ENCODE measurements at places on chromosomes 4 and X.

DNA sequence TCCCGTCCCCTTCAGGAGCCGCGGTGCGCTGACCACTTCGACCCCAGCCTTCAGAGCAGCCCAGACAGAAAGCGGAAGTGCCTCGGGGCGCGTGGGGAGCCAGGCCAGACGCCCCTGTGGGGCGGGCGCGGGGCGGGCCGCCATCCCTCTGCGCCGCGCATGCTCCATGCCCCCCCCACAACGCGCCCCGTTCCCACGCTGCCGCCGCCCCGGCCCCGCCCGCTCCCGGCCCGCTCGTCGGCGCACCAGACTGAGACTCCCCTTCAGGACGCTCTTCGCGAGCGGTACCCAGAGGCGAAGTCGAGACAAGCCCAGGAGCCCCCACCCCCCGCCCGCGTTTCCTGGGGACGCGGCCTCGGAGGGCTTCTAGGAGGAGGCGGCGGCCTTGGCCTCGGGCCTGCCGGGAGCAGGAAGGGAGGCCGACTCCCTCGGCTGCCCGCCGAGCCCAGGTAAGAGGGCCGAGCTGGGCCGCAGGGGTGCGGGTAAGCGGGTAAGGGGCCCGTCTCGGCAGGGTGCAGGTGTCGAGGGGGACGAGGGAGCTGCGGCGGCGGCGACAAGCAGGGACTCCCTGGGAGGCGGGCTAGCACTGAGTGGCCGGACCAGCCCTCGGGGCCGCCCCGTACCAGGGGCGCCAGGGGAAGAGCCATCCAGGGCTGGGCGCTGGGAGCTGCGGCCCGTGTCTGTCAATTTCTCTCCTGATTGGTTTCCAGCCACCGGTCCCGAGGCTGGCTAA is at the start of gene ZFP92:
ZFP92 (plus strand) TSS at position 218 of the 733 bp plus-strand sequence. CDS start 6,851 bp downstream, outside the sequence.
- DNase-seq, result peak; percentile 1

- peak; percentile 11 for DNase-seq
These were observed 694 bp downstream of the OCRL start for GRCh38 chrX:129540722-129541184.

- no peak for DNase-seq
These were observed 136.8 kb downstream of the C4orf33 start for GRCh38 chr4:129232589-129233337.

GRCh38 chr4:156892805-156893204 is 78.8 kb downstream of the PDGFC start:
- no peak for DNase-seq

- no peak for DNase-seq
These were observed 50.2 kb downstream of the MGST2 start for GRCh38 chr4:139715746-139716391.

DNA sequence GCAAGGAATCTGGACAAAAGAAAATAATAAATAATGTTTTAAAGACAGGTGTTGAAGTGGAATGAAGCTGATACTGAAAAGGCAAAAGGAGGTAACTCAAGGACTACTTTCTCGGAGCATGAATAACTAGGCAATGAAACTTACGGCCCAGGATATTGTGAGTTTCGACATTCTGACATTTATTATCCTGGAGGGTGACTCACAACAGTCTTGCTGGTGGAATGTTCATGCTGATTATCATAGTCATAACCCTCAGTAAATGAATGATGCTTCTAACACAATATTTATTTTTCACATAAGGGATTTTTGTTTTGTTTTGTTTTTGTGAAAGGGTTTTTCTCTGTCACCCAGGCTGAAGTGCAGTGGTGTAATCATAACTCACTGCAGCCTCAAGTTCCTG is 147.0 kb upstream of the HPGD start:
- DNase-seq, result no peak

DNA sequence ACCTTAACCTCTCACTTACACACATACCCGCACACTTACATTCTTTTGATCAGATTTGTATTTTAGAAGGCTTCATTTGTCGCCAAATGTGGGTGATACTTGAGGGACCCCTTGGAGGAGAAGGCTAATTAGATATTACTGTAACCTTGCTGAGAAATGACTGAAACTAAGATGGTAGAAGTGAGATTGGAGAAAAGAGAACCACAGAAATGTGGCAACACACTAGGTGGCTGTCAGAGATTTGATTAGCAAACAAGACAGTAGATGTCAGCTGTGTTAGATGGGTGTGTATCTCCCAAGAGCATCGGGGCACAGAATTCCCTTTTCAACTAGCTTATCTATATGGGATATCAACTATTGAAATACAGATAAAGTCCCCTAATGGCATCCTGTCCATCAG is 149.3 kb upstream of the FABP2 start:
- DNase-seq, result no peak

DNA sequence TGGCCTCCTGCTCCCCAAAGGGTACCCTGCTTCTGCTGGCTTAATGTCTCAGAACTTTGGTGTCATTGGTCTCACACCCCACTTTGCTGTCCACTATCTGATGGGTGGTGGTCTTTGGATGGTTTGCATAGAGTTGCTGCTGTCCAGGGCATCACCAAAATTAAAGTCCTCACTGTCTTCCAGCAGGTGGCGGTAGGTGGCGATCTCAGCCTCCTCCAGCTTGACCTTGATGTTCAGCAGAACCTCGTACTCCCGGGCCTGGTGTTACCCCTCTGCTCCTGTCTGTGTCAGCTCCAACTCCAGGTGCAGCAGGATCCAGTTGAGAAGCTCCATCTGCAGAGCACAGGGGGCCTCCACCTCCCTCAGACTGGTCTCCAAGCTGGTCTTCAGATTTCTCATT is 1169.5 kb upstream of the PABPC4L start:
- DNase-seq, result no peak

- DNase-seq, result peak; percentile 30
These were observed 169.8 kb upstream of the GALNT7 start for GRCh38 chr4:172998527-172999469.

- DNase-seq, result no peak
These were observed 41.7 kb upstream of the FRMD7 start for GRCh38 chrX:132169554-132169953.

- no peak for DNase-seq
These were observed 306.1 kb downstream of the PCDH18 start for GRCh38 chr4:137226221-137226620.

DNA sequence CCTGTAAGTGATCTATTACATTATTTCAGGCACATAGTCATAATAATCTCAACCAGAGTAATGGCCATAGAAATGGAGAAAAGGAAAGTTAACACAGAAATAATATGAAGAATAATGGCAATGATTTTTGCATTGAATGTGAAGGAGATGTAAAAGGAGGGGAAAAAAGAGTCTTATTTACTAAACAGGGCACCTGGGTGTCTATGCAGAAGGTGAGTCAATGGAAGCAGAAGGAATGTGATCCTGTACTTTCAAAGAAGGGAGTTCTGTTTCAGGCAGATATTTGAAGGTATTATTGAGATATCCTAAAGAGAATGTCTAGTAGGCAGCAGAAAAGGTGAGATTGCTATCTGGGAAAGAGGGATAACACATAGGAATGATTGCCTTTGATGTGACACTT is 279.9 kb downstream of the INPP4B start:
- DNase-seq, result no peak

DNA sequence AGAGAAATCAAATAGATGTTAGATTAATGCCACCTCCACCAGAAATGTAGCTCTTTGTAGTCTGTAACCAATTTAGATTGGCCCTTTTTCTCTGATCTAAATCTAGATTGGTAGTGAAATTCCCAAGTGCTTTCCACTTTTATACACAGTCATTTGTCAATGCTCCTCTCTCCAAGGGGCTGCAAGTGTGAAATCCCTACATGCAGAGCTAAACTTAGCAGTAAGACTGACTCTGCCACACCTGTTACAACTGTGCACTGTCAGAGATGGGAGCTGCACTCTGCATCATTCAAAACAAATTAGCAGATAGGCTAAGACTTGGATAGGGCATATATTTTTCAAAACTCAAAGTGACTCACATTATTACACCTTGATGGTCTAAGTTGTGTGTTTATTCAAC is 9.1 kb downstream of the SERTM2 start:
- no peak for DNase-seq

DNA sequence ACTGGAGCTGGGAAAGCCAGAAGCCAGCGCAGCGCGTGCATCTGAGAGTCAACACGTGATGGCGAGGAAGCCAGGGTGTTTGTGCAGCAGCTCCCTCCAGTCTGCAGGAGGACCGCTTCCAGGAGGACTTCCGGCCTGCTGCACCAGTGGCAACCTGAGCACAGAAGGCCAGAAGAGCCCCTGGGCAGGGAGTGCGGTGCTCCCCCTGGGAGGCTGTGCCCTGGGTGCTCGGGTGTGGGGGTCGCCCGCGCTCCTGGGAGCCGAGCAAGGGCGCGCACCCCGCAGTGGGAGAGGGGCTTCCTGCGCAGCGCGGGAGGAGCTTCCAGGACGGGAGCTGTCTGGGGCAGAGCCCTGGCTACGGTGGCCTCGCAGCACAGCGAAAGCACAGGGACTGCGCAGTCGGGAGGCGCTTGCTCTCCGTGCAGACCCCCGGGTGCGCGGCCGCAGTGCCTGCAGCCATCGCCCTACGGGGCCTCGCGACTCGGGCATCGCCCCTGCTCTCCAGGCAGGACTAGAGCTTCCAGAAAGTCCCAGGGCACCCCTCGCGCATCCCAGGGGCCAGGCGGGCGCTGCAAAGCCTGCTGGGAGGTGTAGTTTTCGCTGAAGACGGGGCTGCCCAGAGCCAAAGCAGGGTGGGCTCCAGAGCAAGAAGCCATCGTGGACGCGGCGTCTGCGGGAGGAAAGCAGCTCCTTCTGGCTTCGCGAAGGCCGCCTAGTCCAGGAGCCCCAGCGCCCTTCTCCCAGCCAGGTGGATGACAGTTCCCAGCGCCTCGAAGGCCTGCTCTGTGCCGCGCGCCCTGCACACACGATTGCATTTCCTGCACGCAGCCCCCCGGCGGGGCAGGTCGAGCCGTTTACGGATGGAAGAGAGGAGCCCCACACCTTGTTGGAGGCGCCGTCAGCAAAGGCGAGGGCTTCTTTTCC is 24.1 kb upstream of the WFS1 start:
- no peak for DNase-seq

- DNase-seq, result no peak
These were observed 45.1 kb upstream of the FAM9A start for GRCh38 chrX:8846266-8846665.

DNA sequence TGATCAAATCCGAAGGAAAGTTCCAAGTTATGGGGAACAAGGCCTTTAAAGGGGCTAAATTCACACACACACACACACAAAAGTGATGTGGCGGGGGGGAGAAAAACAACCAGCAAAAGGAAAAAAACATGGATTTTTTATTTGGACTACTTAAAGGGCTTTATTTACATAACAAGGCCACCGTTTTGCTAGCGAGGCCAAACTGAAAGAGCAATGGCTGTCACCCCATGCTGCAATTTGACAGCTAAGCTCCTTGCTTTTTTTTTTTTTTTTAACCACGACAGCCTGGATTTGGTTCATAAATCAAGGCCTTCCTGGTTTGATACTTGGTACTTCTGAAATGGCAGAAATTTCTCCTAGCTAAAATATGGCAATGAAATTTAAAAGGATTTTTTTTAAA is 99.6 kb upstream of the PTCHD1 start:
- no peak for DNase-seq

GRCh38 chrX:95950679-95951078 is 734.0 kb upstream of the DIAPH2 start:
- DNase-seq, result no peak

DNA sequence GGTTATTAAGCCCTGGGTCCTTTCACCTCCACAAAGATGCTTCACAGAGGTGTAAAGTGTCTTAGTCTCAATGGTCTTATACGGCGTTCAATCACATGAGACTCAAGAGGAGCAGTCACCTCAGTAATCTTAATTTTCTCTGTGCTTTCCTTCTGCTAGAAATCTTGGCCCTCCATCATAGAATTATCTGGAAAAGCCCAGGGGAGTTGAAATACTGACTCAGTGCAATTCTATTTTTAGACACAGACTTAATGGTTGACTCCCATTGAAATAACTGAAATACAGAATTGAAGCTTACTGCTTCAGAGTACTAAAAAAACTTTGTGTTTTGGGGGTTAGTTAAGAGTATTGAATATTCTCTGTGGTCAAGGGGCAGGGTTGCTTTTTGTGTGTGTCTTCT is 94.5 kb upstream of the IL15 start:
- no peak for DNase-seq

GRCh38 chrX:39788521-39788920 is 309.2 kb downstream of the BCOR start:
- DNase-seq, result no peak

- peak; percentile 41 for DNase-seq
These were observed 34.8 kb upstream of the SPANXD start for GRCh38 chrX:141733371-141733770.
